ENCODE measurements at places on chromosomes 11 and 22.
A peak's percentile ranks its signal among the peaks of the same experiment; 100 is the strongest.

DNA sequence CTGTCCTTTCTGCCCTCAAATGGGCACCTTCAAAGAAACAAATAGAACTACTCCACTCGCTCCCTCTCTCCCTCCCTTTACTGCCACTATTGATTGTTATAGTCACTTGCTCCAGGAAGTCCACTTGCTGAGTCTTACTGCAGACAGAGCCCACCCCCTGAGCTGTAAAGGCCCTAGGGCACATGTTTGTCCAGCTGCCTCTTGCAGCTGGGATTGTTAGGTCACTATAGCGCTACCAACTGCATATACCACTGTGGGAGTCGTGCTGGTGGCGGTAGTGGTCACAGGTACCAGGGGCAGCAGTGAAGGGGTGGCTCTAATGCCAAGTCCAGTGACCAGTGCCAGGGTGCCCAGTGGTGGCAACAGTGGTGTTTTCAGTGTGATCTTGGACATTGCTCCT, 4.4 kb upstream of the SREBF2 start:
- H3K36me3 ChIP-seq, result peaks cover 4% of the 10 kb centered on the region
- no peak overlapping the region for H3K4me3 ChIP-seq
- peaks cover 9% of the 10 kb centered on the region for H3K27me3 ChIP-seq
- peak overlapping the region; percentile 64 for H3K27ac ChIP-seq

GRCh38 chr22:41229730-41230400, 10.9 kb downstream of the CHADL start:
- H3K27me3 ChIP-seq, result peaks cover 6% of the 10 kb centered on the region
- H3K4me1 ChIP-seq, result peaks cover 24% of the 10 kb centered on the region

- DNase-seq, result no peak
- no peak overlapping the region for H3K4me3 ChIP-seq
- no peaks in the 10 kb centered on the region for H3K36me3 ChIP-seq
- no peak overlapping the region for H3K27ac ChIP-seq
Observed at GRCh38 chr11:108994887-108995286, 330.0 kb downstream of the DDX10 start.

- H3K27ac ChIP-seq, result no peak overlapping the region
- H3K4me3 ChIP-seq, result no peak overlapping the region
- peaks cover 2% of the 10 kb centered on the region for H3K27me3 ChIP-seq
- peaks cover 15% of the 10 kb centered on the region for H3K4me1 ChIP-seq
- no peaks in the 10 kb centered on the region for H3K36me3 ChIP-seq
Observed at GRCh38 chr11:102468616-102469195, 16.1 kb upstream of the TMEM123 start.

DNA sequence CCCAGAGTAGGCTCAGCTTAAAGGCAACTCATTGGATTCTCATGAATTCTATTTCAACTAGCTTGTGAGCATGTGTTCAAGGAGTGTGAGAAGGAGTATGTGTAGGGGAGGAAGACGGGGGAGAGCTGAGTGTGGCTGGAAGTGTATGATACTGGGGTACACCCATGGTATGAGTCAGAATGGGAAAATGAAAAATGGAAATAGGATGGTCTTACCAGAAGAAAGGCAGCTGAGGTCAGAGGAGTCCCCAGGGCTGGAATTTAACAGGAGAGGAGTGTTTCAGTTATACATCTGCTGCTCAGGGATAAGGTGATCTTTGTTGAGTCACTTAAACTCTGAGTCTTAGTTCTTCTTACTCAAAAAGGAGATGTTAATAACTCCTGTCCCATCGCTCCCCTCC, 6.7 kb upstream of the ADAMTS15 start:
- no peak for DNase-seq
- H3K27me3 ChIP-seq, result peaks cover 9% of the 10 kb centered on the region
- peaks cover 4% of the 10 kb centered on the region for H3K4me1 ChIP-seq
- no peak overlapping the region for H3K4me3 ChIP-seq
- no peaks in the 10 kb centered on the region for H3K36me3 ChIP-seq

DNA sequence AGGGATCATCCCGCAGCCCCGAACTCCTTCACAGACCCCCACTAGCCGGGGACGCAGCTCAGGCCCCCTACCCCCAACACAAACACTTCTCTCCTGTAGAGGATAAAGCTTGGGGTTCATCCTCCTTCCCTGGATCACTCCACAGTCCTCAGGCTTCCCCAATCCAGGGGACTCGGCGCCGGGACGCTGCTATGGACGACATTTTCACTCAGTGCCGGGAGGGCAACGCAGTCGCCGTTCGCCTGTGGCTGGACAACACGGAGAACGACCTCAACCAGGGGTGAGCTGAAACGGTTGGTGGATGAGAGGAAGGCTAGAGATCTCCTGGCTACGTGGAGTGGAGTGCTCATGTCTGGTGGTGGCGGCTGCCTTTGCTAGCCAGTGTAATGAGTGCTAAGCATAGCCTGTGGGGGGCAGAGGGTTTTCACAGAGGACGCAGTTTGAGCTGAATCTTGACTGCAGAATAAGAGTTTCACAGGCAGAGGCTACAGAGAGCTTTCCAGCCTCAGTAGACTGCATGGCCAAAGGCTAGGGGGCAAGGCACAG, 580 bp downstream of the ILK start:
- H3K4me1 ChIP-seq, result peaks cover 40% of the 10 kb centered on the region
- no peak overlapping the region for H3K27ac ChIP-seq
- H3K27me3 ChIP-seq, result peaks cover 10% of the 10 kb centered on the region
- peak; percentile 45 for DNase-seq
- no peak overlapping the region for H3K4me3 ChIP-seq

DNA sequence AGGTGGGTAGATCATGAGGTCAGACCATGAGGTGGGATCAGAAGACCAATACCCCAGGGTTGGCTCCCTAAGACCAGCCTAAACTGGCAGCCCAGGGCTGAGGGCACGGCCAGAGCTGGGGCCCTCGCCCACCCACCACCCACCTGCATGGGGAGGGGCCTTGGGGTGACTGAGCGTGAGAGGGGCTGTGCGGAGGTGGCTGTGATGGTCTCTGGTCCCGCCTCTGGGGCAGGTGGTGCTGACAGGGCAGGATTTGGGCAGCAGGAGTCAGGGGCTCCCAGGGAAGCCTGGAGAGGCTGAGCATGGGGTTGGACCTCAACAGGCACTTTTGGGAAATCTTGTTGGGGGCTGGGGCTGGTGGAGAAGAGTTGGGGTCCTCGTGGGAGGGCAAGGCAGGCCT, 39.8 kb upstream of the MUC5AC start:
- H3K27ac ChIP-seq, result no peak overlapping the region
- H3K4me3 ChIP-seq, result no peak overlapping the region
- H3K27me3 ChIP-seq, result peaks cover 13% of the 10 kb centered on the region
- no peaks in the 10 kb centered on the region for H3K4me1 ChIP-seq
- DNase-seq, result no peak

GRCh38 chr11:111735262-111736116, 30.7 kb downstream of the PPP2R1B start:
- H3K36me3 ChIP-seq, result peaks cover 4% of the 10 kb centered on the region
- peak overlapping the region; percentile 63 for H3K4me3 ChIP-seq
- peaks cover 18% of the 10 kb centered on the region for H3K4me1 ChIP-seq
- DNase-seq, result no peak
- peaks cover 10% of the 10 kb centered on the region for H3K27me3 ChIP-seq

GRCh38 chr11:90717522-90717921, 494.7 kb upstream of the CHORDC1 start:
- H3K36me3 ChIP-seq, result no peaks in the 10 kb centered on the region
- no peak overlapping the region for H3K4me3 ChIP-seq
- DNase-seq, result no peak
- no peaks in the 10 kb centered on the region for H3K4me1 ChIP-seq

DNA sequence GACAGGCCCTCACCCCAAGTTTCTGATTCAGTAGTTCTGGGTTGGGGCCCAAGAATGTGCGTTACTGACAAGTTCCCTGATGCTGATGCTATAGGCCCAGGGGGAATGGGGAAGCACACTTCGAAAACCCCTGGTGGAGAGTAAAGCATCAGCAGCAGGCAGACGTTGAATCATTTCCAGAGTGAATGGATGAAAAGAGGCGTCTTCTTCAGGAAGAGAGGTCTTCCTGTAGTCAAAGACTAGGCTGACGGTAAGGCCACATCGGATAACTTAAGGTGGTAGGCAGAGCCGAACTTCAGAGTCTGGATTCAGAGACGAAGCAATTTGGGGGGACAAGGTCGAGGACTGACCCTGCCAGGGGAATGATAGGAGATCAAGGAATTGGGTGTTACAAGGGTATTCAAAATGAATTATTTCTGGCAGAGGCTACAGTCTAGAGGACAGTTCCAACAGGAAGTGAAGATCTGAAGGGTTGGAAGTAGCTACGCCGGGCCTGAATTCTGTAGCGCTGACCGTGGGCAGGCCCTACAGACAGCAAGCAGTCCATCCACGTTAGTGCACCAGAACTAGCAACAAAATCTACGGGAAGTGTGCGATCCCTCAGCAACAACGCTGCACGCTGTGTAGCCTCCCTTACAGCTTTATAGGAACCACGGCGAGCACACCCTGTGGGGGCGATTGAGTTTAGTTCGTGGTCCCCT, 862 bp upstream of the CENATAC start:
- H3K27me3 ChIP-seq, result peaks cover 7% of the 10 kb centered on the region
- H3K4me3 ChIP-seq, result peak overlapping the region; percentile 89
- DNase-seq, result peak; percentile 17
- H3K36me3 ChIP-seq, result no peaks in the 10 kb centered on the region
- peaks cover 21% of the 10 kb centered on the region for H3K4me1 ChIP-seq
- H3K27ac ChIP-seq, result peak overlapping the region; percentile 24

GRCh38 chr11:78548911-78549590, 25.6 kb downstream of the NARS2 start:
- H3K27me3 ChIP-seq, result no peaks in the 10 kb centered on the region
- peaks cover 11% of the 10 kb centered on the region for H3K4me1 ChIP-seq
- H3K27ac ChIP-seq, result no peak overlapping the region
- no peak for DNase-seq

DNA sequence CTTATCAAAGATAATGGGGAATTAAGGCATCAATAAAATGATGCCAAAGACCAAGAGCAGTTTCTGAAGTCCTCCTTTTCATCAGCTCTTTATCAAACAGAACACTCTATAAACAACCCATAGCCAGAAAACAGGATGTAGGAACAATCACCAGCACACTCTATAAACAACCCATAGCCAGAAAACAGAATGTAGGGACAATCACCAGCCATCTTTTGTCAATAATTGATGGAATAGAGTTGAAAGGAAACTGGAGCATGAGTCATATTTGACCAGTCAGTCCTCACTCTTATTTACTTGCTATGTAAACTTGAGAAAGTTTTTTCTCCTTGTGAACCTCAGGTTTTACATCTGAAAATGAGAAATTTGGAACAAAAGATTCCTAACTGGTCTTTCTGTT, 10.0 kb downstream of the MS4A2 start:
- H3K27me3 ChIP-seq, result no peaks in the 10 kb centered on the region
- no peak overlapping the region for H3K4me3 ChIP-seq
- DNase-seq, result no peak
- H3K4me1 ChIP-seq, result peaks cover 27% of the 10 kb centered on the region
- peak overlapping the region; percentile 62 for H3K27ac ChIP-seq

DNA sequence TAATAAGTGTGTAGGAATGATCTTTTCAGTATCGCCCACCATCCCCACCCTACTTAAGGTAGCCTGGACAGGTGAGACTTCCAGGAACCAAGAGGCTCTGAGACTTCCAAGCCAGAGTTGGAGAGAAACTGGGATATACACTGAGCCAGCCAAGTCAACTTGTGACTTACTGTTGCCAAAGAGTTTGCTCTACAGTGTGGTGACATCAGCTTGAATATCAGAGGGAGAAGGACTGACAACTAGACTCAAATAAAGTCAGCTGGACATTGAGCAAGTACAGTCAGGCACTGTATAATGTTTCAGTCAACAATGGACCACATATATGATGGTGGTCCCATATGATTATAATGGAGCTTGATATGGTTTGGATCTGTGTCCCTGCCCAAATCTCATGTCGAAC, 1.2 kb upstream of the MMP10 start:
- no peak overlapping the region for H3K4me3 ChIP-seq
- no peak overlapping the region for H3K27ac ChIP-seq
- no peaks in the 10 kb centered on the region for H3K27me3 ChIP-seq
- no peaks in the 10 kb centered on the region for H3K36me3 ChIP-seq
- no peaks in the 10 kb centered on the region for H3K4me1 ChIP-seq

DNA sequence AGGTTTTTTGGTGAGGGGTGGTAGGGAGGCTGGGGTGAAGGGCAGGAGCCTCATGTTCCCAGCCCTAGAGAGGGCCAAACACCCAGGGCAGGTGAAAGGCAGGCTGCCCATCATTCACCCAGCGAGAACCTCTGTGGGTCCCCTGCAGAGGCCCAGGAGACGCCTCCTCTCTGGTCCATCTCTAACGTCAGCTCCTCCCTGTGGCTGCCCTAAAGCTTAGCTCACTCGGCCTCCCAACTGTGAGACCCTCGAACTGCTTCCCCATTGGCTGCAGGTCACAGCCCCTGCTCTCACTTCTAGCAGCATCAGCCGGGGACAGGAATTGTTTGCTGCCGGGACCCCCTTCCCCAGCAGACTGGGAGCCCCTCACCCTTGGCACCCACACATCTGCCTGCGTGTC, 615 bp upstream of the NFAM1 start:
- H3K36me3 ChIP-seq, result no peaks in the 10 kb centered on the region
- H3K27me3 ChIP-seq, result peaks cover 9% of the 10 kb centered on the region
- no peak overlapping the region for H3K4me3 ChIP-seq
- no peak for DNase-seq

- peaks cover 10% of the 10 kb centered on the region for H3K4me1 ChIP-seq
- H3K36me3 ChIP-seq, result peaks cover 57% of the 10 kb centered on the region
- H3K27me3 ChIP-seq, result peaks cover 26% of the 10 kb centered on the region
Observed at GRCh38 chr11:976431-977160, 50.9 kb downstream of the AP2A2 start.

DNA sequence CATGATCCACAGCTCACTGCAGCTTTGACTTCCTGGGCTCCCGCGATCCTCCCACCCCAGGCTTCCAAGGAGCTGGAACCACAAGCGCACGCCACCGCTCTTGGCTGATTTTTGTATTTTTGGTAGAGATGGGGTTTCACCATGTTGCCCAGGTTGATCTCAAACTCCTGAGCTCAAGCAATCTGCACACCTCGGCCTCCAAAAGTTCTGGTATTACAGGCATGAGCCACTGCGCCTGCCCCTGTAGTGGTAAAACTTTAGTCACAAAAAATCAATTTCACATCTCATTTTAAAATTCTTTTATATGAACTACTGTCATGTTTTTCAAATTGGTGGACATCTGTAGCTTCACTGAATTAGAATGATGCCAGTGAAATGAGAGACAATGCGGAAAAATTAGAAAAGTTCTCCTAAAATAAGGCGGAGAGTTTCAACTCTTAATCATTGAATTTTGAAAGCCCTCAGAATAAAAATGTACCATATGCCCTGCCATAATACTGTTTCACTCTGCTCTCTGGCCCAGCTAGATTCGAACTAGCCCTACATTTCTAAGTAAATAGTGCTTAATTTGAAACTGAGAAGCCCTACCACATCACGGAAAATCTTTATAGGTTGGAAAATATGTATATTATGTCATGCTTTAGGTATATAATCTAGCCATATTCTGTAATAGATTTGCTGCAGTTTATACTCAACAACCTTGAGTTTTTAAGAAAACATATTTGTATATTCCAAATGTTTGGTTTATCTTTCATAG, 78.7 kb downstream of the HORMAD2 start:
- peaks cover 9% of the 10 kb centered on the region for H3K4me1 ChIP-seq
- no peaks in the 10 kb centered on the region for H3K27me3 ChIP-seq
- no peaks in the 10 kb centered on the region for H3K36me3 ChIP-seq
- H3K4me3 ChIP-seq, result no peak overlapping the region
- no peak for DNase-seq

GRCh38 chr11:100573911-100574513, 113.1 kb upstream of the ARHGAP42 start:
- H3K4me1 ChIP-seq, result no peaks in the 10 kb centered on the region
- no peak overlapping the region for H3K4me3 ChIP-seq
- H3K27ac ChIP-seq, result no peak overlapping the region
- no peak for DNase-seq
- H3K36me3 ChIP-seq, result no peaks in the 10 kb centered on the region

- H3K4me1 ChIP-seq, result peaks cover 11% of the 10 kb centered on the region
- no peak overlapping the region for H3K4me3 ChIP-seq
- no peak overlapping the region for H3K27ac ChIP-seq
- peaks cover 1% of the 10 kb centered on the region for H3K27me3 ChIP-seq
Observed at GRCh38 chr11:91730057-91730456, 494.6 kb upstream of the FAT3 start.

Measured in endothelial cell (in vitro differentiated cells).